ENCODE measurements at places on chromosomes 2 and 18. TPM values are rescaled to one million over a fixed set of nuclear protein-coding genes. Genes with fewer than 3 reads are reported as not detected.

The CFAP53 gene
- total RNA-seq = 0.54 TPM

The ARPC2 gene
- total RNA-seq = 127 TPM

DNA sequence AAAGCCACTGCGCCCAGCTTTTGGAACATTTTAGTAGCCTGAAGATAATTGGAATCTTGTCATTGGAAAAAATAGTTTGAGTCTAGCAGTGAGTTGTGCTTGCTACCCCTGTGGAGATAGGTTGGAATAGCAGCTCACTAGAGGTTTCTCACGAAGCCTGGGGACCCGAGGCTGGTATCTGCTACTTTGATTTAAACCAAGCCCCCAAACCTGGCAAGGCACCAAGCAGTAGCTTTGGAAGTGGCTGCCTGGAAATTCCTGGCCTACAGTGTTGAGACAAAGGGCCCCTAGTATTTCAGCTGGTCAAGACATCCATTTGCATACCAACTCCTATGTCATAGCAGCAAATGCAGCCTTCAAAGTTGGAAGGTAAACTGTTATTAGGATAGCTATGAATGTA is 42.1 kb downstream of the NOP58 start:
- no peak for ATAC-seq

- ATAC-seq = no peak
These were observed 61.8 kb upstream of the NARS1 start for GRCh38 chr18:57683470-57683869.

DNA sequence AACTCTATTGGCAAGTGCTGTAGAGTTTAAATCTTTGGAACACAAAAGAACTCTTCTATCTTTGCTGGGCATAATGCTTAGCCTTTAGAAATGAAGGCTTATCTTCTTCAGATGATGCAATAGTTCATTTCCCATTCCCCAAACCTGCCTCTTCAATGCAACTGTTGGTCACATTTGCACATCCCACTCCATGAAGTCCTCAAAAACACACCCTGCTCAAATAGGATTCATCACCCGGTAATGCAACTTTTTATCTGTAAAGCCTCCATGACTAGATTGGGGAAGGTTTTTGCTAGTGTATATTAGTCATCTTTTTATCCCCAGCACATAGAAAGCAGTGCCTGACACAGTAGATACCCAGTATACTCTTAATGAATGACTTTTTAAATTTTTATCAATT is 376.4 kb downstream of the RBM43 start:
- no peak for ATAC-seq

GRCh38 chr2:236672606-236673005 is 103.0 kb downstream of the ACKR3 start:
- no peak for ATAC-seq
